ENCODE measurements at places on chromosomes 11 and 22.

- no peak for DNase-seq
Measured at GRCh38 chr11:75697906-75698581, 19.6 kb upstream of the MOGAT2 start.

DNA sequence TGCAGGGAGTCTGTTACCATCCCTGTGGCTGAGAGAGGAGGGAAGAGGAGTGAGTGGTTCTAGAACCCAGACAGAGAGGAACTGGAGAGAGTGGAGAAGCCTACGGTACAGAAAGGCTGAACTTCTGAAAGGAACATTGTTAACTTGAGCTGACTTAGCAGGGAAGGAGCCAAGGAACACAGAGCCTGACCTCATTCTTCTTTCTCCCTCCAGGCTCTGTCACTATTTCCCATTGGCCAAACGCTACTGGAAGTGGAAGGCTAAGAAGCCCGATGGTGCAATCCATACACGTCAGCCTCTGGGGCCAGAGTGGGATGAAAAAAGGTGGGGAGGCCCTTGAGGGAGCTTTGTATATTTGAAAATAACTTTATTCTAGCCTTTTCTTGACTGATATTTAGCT, 16.5 kb upstream of the WT1 start:
- no peak for DNase-seq

DNA sequence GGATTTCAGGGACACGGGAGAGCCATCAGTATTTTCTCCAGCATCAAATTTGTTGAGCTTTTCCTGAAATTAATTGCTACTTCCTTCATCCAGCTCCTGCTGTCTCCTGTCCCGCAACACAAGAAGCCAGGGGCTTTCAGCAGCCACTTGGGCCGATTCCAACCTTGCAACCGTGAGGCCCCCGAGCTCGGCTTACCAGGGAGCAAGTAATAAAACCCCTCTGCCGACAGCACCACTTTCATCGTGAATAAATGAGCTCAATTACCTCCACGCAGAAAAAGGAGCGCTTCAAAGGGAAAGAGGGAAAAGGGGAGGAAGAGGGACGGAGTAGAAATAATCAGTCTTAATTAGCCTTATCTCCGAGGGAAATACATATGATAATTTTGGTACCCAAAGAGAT, 76.6 kb downstream of the CELSR1 start:
- no peak for DNase-seq

GRCh38 chr11:116179401-116179800, 593.4 kb downstream of the BUD13 start:
- no peak for DNase-seq

- peak; percentile 75 for DNase-seq
Measured at GRCh38 chr11:116792869-116793771, 1.4 kb upstream of the APOA5 start.

DNA sequence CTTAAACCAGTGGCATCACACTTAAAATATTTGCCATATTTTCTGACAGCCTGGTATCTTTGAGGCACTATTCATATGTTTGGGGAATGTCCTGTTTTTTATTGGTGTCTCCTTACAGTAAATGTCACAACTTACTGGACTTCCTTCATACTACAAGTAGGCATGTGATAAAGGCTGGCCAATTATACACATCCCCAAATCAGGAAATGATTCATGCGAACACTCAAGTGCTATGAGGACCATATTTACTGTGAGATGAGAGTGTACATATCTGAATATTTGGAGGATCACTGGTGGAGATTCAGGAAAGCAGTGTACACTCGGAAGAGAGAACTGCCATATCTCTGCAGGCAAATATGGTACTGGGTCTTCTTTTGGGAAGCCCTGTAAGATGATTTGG, 913.8 kb upstream of the CHORDC1 start:
- no peak for DNase-seq

DNA sequence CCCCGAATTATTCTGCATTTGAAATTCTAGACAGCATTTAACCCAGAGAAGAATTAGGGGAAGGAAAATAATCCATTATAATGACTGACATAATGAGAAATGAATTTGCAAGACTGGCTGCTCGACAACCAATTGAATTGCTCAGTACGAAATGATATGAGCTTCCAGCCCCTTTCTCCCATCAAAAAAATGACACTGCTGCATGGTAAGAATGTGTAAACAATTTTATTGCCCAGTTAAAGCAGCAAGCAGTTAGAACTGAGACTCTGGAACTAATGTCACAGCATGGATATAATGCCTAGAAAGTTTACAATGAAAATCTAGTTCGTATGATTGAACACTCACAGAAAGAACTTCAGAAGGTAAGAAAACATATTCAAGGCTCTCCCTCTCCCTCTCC, 24.7 kb upstream of the PCF11 start:
- no peak for DNase-seq

DNA sequence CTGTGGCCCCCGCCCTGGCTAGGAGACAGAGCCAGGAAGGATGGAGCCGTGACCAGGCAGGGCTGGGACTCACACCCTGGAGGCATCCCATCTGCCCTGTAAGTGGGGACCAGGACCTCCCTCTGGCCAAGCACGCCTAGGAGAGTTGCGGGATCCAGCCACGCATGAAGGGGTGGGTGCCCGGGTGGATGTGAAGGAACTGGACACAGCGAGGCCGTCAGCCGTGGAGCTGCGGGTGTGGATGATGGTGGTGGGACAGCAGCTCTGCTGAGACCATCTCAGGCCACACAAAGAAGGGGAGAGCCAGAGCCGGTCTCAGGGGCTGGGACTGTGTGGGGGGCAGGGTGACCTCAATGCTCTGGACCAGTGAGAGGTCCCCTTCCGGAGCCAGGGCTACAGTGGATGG, 746.4 kb downstream of the BRD1 start:
- no peak for DNase-seq

DNA sequence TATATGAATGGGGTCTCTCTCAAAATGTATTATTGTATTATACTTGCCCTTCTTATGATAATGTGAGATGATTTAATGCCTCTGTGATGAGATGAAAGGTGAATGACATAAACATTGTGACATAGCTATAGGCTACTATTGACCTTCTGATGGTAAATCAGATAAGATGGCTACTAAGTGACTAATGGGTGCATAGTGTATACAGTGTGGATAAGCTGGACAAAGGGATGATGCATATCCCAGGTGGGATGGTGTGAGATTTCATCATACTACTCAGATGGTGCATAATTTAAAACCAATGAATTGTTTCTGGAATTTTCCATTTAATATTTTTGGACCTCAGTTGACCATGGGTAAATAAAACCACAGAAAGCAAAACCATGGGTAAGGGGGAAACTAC, 243.5 kb downstream of the SBF2 start:
- peak; percentile 47 for DNase-seq

GRCh38 chr11:94424662-94425061, 23.4 kb upstream of the GPR83 start:
- DNase-seq: no peak

GRCh38 chr22:44455151-44455962, 42.7 kb downstream of the RTL6 start:
- DNase-seq: no peak

DNA sequence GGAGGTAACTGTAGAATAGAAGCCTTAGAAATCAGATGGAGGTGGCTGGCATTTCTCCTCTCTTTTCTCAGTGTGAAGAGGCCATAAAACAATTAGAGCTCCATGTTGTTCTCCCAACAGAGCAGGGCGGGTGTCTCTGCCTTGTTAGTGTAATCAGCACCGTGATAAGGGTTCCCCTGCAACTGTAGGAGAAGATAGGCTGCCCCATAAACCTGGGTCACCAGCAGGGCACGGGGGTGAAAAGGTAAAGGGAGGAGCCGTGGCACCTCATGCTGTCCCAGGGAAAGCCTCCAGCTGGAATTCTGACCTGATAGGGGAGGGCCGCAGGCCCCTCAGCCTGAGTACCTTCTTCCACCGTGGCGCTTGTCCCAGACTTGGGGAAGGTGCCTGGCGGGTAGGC, 68.7 kb downstream of the ISX start:
- DNase-seq: no peak

GRCh38 chr11:45671246-45672171, 6.1 kb upstream of the CHST1 start:
- no peak for DNase-seq

DNA sequence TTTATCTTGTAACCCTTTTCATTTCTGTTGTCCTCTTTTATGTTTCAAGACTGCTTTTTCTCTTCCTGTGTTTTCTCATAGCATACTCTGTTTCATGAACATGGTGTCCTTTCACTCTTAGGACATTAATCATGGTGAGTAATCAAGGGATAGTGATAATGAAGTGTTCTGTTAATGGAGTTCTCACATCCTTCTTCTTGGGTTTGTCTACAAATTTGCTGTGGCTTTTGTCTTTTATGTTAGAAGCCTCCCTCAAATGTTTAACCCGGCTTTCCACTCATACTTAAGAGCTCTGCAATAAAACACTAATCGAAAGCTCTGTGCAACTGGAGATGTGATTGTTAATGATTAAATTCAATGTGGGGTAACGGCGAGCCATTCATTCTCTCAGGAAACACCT, 593.6 kb downstream of the NELL1 start:
- no peak for DNase-seq

DNA sequence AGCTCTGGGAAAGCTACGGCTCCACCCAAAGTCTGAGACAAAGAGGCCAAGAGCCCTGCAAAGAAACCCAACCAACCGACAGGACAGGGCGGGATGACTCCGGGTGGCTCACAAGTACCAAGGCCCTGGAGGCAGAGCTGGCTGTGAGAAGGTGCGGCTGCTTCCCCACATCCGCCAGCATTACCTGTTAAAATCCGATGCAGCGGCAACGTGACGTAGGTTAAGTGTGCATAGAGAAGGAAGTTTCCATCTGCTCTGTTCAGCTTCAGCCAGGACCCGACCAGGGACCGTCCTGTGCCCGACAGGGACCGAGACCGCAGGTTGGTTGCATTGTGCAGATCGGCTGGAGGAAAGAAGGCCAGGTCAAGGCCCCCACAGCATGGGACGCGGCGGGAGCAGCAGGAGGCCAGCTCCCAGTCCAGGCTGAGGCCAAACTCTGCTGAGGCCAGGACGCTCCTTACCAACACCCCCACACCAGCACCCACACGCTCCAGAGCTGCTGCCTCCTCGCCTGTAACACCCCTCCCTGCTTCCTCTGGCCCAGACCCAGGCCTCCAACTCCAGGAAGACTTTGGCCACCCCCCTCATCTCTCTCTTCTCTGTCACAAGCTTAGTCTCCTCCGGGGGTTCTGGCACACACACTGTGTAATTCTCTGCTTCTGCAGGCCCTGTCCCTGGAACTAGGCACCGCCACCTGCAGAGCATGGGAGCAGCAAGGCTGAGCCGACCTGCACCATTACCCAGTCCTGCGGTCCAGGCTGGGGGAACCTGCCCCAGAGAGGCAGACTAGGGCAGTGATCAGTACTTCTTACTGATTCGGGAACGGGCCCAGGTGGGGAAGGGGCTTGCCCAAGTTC, 34.1 kb downstream of the NUP50 start:
- DNase-seq: no peak

- peak; percentile 92 for DNase-seq
Measured at GRCh38 chr11:1749395-1750351, 722 bp downstream of the IFITM10 start.

DNA sequence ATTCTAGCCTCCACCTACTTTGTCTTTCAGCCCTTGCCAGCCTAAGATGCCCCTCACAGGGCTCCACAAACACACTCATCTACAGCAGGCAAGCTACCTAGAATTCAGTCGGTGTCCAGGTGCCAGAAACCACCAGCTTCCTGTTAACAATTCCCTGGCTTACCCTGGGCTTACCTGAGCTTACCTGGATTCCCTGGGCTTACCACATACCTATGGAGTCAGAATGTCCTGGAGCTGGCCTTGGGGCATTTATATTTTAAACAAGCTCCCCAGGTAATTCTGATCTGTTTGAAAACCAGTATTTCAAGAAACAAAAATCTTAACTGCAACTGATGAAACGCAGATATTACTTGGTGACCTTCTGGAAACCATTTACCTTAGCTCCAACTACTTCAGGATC, 123.6 kb downstream of the SLC1A2 start:
- no peak for DNase-seq

DNA sequence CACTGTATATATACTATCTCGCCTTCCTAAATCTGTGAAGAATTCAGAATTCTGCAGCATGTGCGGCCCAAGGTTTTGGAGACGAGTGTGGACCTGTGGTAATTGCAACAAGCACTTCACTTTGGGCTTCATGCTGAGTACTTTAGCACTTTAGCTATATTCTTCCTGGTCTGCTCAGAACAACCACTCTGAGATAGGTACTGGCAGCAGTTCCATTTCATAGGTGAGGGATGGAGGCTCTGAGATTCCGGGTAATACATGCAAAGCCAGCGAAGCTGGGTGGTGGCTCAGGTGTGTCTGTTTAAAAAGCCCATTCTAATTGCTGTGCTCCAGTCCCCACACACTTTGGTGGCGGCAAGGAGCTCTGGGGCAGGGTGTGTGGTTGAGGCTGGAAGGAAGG, 6.4 kb downstream of the ELF5 start:
- DNase-seq: no peak

- peak; percentile 2 for DNase-seq
Measured at GRCh38 chr11:109641549-109641948, 219.6 kb downstream of the C11orf87 start.

GRCh38 chr11:15618583-15619032, 503.9 kb downstream of the INSC start:
- no peak for DNase-seq

GRCh38 chr11:19551457-19551856, 161.2 kb upstream of the NAV2 start:
- DNase-seq: no peak

DNA sequence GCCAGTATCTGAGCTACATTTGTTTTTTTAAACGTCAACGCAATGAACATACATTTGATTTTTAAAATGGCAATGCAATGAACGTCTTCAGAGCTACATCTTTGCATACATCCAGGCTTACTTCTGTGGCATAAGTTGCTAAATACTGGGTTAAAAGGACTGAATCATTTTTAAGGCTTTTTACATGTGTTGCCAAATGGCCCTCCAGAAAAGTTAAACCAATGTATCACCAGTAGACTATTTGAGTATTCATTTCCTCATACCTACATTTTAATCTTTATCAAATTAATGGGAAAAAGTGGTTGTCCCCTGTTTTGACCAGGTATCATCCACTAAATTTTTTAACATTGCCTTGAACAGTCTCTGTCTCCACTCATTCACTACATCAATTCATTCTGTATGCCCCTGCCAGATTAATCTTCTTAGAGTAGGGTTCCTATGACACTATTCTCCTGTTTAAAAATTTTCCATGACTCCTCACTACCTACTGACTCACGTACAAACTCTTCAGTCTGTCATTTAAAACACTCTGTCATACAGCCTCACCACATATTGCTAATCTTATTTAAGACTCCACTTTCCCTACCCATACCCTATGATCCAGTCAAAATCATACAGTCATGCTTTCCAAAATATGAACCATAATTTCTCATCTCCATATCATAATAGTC, 12.4 kb upstream of the PRRG4 start:
- DNase-seq: no peak

DNA sequence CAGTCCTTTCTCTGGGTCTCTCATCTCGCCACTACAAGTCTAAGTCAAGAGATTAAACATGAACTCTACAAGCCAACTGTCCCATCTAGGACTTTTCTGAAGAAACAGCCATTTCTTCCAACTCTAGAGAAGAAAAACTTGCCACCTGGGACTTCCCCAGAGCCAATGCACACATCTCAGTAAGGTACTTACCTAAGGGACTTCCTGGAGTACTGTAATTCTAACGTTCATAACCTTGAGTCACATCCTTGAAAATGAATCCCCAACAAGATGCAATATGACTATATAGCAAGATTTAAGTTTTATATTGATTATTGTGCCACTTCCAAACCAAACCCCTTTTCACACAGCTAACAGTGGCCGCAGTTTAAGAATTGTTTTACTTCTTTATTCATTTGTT, 11.9 kb upstream of the ISX start:
- no peak for DNase-seq

GRCh38 chr11:65862941-65863888, 3.0 kb downstream of the MUS81 start:
- no peak for DNase-seq

Data from foreskin fibroblast (primary cell).